ENCODE measurements at places on chromosomes 7 and 10.

DNA sequence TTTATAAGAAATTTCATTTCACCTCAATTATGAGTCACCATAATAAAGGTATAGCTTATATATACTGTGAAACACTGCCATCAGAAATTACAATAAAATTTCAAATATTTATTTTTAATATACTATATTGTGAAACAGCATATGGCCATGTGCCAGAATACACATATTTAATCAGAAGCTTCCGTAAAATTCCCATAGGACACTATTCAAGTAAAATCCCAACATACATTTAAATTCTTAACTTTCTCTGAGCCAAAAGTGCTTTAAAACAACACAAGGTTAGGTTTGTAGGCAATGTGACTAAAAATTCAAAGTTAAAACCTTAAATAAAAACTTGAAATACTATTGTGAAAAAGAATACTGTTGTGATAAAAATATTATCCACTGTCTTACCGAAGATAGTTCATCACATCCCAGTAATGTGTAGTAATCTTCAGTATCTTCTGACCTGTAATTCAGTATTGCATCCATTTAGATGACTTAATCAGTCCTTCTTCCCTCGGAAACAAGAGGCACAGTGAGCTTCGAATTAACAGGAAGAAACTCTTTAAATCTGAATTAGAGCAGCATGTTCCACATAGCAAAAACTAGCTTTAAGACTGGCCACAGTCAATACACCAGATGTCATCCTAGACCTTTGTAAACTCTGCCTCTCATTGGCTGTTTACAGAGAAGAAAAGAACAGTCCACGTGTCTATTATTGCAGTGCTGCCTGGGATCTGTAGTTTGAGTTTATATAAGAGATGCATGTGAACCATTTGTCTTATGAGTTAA, at the start of gene DNAJC12:
TSS of gene DNAJC12 (minus strand) at position 648 of the 774 bp plus-strand sequence. CDS start at position 471, 177 bp downstream.
- DNase-seq = no peak

DNA sequence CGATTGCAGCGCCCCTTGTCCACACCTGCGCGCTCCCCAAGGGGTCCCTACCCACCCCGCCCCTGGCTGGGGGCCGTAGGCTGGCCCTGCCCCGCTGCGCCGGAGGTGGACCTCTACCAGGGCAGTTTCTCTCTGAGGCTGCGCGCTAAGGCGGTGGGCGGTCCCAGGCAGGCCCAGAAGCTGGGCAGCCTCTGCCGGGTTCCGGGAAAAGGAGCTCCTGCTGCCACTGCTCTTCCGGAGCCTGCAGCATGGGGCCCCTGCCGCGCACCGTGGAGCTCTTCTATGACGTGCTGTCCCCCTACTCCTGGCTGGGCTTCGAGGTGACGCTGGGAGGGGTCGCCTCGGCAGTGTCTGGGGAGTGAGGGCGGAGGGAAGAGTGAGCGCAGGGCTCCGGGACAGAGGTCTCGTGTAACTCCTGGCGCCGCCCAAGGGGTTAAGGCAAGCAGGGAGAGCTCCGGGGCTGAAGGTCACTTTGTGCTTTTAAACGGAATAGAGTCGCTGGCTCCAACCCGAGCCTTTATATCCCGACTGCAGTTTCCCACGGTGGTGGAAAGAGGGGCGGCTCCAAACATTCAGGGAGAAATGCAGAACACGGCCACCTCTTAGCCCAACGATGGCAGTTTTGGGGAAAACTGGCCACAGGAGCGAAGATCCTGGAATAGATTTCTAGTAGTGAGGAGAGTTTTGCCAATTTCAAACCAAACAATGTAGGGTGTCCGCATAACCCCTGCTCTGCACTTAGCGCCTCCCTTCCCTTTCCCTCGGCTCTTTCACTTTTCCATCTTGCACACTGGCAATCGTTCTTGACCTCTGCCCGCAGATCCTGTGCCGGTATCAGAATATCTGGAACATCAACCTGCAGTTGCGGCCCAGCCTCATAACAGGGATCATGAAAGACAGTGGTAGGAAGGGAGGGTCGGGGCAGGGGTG, at the start of gene GSTK1:
TSS of gene GSTK1 (plus strand) at position 176 of the 930 bp plus-strand sequence. CDS start at position 249, 73 bp downstream.
- DNase-seq = peak; percentile 76

DNA sequence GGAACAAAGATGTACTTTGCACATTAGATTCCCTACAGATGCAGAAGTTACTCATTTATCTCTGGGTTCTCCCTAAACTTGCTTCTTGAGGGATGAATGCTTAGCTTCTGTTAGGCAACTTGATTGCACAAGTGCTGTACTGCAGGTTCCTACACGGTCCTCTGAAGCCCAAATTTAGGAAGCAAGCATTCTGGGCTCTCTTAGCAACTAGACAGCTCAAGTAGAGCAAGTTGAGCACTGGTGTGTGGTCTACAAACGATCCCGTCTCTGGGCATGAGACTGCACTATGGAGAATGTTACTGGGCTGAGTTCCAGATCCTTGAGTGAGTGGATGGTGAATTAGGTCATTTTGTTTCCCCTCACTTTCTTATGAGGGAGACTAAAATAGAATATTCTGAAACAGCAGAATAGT, 14.3 kb downstream of the SEMA3D start:
- DNase-seq = no peak

DNA sequence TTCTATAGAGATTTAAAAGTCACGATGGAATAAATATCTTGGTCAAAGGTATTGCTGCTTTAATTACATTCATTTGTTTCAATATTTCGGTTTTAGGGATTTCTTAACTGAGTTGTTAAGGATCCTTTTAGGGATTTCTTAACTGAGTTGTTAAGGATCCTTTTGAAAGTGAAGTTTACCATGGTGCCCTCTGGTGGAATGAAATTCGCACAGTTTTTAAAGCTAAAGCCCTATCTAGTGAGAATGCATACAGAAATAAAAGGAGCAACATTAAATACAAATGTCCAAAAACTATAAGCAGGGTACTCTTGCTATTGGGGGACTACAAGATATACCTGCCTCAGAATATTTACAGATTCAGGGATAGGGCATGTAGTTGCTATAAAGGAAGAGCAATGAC, 193.7 kb downstream of the RNLS start:
- no peak for DNase-seq
